Neural crest cell (in vitro differentiated cells): ENCODE measurements at places on chromosomes 1 and 21. TPM values are rescaled to one million over a fixed set of nuclear protein-coding genes. Genes with fewer than 3 reads are reported as not detected.

DNA sequence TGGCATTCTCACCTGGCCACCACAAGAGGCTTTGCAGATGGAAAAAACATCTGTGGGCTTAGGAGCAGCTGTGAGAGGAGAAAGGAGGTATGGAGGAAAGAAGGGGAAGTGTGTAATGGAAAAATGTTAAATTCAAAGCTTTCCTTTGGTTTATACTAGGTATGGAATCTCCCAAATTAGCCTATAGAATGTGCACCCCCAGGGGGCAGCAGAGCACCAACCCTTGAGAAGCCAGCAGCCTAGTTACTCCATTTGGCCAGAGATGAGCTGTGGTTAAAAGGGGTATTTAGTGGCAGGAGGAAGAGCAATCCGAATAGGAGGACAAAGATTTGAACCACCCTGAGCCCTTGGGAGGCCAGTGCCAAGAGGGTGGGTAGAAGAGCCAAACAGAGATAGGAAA is 97.5 kb upstream of the CTTNBP2NL start:
- peak; percentile 43 for DNase-seq

DNA sequence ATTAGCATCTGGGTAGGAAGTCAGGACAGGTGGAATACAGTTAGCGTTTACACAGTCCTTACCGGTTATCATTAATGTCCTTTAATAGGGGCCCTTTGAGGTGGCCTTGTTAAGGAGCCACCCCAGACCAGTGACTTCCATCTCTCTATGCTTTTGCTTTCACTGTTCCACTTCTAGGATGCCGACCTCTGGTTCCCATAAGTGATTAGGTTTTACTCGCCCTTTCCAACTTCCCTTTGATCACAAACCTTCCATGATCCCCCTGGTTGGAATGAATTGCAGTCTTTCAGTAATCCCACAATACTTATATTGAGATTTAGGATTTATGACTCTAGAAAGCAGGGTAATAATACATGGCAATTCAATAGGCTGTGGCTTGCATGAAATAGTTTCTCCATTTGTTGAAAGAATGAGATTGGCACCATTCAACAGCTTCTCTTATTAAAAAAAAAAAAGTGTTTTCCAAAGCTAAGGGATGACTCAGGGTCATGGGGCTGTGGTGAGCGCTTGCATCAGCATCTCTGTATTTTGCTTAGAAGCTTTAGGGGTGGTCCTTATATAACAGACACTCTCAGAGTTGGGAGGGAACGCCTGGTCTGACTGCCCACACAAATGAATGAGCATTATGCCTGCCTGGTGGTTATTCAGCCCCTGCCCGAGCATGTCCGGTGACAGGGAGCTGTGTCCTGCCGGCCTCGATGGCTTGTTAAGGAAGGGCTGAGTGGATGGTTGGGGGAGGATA is 110.5 kb downstream of the CNIH3 start:
- no peak for DNase-seq

- DNase-seq: no peak
Observed at GRCh38 chr1:81706650-81707435, 93.9 kb upstream of the ADGRL2 start.

DNA sequence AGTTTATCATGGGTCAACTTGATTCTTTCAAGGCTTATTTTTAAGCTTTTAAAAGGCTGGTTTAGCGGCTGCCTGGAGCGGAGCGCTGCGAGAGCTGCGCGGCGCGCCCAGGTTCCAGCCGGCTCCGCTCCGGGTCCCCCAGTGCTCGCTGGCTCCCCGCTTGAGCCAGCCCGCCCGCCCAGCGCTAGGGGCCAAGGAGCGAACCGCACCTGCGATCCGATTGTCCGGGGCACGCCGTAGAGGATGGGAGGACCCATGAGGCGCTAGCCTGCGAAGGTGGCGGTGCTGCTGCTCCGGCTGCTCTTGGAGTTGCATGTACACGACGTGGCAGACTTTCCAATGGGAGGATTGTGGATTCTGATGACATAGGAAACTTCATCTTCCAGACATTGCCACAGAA is 9.9 kb upstream of the CFHR4 start:
- peak; percentile 2 for DNase-seq

DNA sequence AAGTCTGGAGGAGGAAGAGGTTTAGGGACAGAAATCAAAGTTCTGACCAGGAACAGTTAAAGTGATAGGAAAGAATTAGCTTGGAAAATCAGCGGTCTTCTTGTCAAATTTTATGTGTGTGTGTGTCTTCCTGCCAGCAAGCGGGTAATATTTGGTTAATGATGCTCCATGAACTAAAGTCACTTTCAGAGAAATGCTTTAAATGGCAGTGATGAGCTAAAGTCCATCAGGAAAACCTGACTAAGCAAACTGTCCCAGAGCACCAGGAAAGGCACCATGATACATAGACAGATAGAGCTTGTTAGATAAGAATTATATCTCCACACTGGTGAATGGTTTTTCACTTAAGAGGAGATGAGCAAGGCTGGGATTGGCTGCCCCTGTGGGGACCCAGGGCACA is 10.0 kb upstream of the CDC14A start:
- DNase-seq: no peak

DNA sequence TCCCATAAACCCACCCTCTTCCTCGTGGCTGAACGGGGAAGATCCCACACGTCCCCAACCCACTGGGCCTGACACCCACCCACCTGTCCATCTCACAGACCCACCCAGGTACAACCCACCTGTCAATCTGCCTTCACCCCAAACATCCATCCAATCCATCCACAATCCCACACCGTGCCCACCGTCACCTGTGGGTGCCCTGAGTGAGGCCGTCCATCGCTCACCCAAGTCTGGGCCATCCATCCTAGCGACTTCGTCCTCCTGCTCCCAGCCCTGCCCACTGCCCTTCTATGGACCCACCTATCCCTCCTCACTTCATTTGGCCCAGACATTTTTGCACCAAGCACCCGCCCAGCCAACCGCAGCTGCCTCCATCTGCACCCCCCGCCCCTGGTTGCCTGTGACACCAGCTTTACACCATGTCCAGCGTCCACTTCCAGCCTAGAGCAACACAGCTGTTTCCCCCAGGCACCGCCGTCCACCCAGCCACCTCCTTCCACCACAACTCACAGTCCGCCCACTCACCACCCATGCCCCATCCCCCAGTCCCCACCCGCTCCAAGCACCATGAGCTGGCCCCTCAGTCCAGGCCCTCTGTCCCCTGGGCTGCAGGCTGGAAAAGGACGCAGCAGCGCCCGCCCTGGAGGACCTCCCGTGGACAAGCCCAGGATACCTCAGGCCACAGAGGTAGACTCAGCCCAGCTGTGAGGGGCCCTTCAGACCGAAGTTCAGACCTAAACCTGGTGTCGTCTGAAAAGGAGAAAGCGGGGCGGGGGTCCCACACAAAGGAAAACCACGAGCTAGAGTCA is 7.7 kb downstream of the TTLL10 start:
- no peak for DNase-seq

DNA sequence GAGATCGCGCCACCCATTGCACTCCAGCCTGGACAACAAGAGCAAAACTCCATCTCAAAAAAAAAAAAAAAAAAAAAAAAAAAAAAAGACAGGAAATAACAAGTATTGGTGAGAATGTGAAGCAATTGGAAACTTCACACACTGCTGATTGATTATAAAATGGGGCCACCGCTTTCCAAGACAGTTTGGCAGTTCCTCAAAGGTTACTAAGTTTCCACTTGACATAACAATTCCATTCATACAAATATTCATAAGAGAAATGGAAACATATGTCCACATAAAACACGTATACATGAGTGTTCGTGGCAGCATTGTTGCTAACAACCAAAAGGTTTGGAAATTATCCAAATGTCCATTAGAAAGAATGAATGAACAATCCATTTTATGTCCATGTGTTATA is 26.3 kb downstream of the USP24 start:
- no peak for DNase-seq

DNA sequence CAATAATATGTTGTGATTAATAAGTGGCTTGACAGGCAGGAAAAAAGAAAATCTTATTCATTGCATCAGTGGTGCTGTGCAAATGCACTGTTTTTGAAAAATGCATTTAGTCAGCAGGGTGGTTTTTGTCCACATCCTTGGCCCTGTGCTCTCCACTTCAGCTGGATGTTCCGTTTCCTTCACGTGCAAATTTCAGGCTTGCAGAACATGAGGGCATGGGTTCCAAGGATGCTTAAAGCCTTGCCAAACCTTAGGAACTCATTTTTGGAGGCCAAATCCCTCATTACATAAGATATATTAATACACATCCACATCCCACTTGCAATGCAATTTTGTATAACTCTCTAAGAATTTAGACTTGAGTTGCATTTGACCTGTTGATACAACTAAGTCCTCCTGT is 410.1 kb downstream of the PRDM2 start:
- DNase-seq: no peak

GRCh38 chr1:31180338-31180737 is 59.3 kb downstream of the NKAIN1 start:
- no peak for DNase-seq

DNA sequence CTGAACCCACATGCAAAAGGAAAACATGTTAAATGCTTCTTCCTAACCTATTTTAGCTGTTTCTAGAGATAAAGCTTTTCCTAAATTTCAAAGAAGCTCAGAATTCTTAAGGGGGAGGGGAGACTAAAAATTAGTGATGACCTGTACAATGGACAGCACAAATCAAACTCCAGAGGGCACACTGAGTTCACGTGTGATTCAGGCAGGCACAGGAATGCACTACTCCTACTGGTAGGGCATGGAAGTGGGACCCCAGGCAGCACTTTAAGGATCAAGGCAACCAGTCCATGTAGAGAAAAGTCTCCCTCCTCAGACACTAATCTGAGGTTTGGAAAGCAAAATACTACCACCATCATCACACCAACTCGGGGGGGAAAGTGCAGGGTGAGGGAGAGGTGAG is 31.3 kb upstream of the CLCA4 start:
- DNase-seq: no peak

- DNase-seq: no peak
Observed at GRCh38 chr1:28577738-28578536, 14.1 kb upstream of the RAB42 start.

- peak; percentile 77 for DNase-seq
Observed at GRCh38 chr1:38046884-38047602, 450 bp upstream of the POU3F1 start.

- DNase-seq: no peak
Observed at GRCh38 chr1:168252204-168252733, 26.5 kb downstream of the SFT2D2 start.

GRCh38 chr1:244050014-244050834 is 859 bp upstream of the ZBTB18 start:
- DNase-seq: no peak

GRCh38 chr1:114462341-114462740 is 48.7 kb downstream of the TRIM33 start:
- no peak for DNase-seq

- no peak for DNase-seq
Observed at GRCh38 chr21:42200906-42201614, 17.9 kb upstream of the ABCG1 start.

GRCh38 chr1:23673086-23673813 is 18.4 kb upstream of the RPL11 start:
- peak; percentile 37 for DNase-seq

GRCh38 chr1:88237058-88237457 is 447.0 kb upstream of the PKN2 start:
- DNase-seq: no peak

DNA sequence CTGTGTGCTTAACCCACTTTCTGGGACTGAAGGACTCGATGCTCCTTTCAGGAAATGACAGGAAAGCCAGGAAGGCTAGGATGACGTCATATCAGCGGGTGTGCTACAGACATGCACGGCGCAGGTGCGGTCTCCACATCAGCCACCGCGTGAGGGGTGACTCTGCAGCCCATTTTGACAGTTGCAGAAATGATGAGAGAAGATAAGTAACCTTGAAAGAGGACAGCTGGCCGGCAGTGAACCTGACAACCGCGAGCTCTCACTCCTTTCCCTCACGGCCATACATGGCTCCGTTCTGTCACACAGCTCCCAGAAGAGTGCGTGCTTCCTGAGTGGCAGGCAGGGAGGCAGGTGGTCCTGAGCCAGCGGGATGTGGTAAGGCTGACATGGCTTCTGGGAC is 1.7 kb upstream of the KRTAP10-5 start:
- no peak for DNase-seq

- no peak for DNase-seq
Observed at GRCh38 chr1:195766709-195767108, 841.5 kb downstream of the KCNT2 start.

- no peak for DNase-seq
Observed at GRCh38 chr1:224733027-224733911, 117.2 kb downstream of the CNIH3 start.

DNA sequence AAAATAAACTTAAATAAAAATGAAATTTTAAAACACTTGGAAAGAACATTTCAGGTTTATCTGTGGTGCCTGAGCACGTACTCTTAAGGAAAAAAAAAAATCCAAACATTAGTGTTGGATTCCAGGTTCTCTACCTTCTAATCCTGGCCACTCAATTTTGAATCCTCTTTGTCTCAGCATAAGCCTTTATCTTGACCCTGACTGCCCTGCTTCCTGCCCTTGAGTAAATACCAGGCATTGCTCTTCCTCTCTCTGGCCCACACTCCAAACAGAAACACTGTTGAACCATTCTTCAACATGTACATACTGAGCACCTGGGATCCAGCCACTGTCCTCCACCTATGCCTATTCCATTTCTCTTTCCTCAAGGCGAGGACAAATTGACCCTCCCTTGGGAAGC is 11.4 kb upstream of the VANGL1 start:
- DNase-seq: no peak

GRCh38 chr1:202249436-202249835 is 55.8 kb downstream of the LGR6 start:
- no peak for DNase-seq

GRCh38 chr21:25916226-25916625 is 181.5 kb downstream of the GABPA start:
- no peak for DNase-seq

DNA sequence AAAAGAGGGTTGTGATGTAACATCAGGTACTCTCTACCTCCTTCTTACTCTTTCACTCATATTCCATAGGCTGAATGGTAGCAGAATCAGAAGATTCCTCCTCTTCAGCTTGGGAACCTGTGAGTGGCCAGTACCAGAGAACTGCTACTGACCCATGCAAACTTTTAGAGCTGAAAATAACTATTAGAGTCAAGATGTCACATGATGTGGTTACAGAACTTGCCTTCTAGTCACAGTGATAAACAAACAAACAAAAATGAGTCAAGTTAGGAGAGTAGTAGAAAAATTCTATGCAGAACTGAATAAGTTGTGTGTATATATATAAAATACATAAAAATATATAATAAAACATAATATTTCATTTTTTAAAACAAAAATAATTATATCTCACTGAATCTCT is 47.6 kb upstream of the RGS1 start:
- no peak for DNase-seq

Gene SPRR2G
- total RNA-seq: not detected in 2 replicates

Gene CD1E
- total RNA-seq: not detected in 2 replicates

Gene PCSK9
- total RNA-seq: 23.7 and 24.1 TPM in 2 replicates

Gene LRRC52
- total RNA-seq: not detected in 2 replicates

Gene SPRR1A
- total RNA-seq: not detected in 2 replicates

Gene KCNN3
- total RNA-seq: 0.84 and 1.1 TPM in 2 replicates

Gene ELAVL4
- 0.77 and 1.7 TPM in 2 replicates for total RNA-seq

Gene MYBPH
- total RNA-seq: not detected in 2 replicates

Gene C1orf21
- 29.8 and 32.5 TPM in 2 replicates for total RNA-seq

Gene CFHR3
- total RNA-seq: 0.82 and 0.86 TPM in 2 replicates

Gene ZSCAN20
- total RNA-seq: 6.9 and 7.0 TPM in 2 replicates

Gene RGSL1
- not detected in 2 replicates for total RNA-seq

Gene SPRR2E
- total RNA-seq: not detected in 2 replicates

Gene LEMD1
- 10.2 and 10.7 TPM in 2 replicates for total RNA-seq

Gene SV2A
- 48.4 and 49.5 TPM in 2 replicates for total RNA-seq

Gene KDF1
- total RNA-seq: not detected in 2 replicates

Gene CGN
- 6.7 and 7.2 TPM in 2 replicates for total RNA-seq

Gene PRDX6
- 230 and 234 TPM in 2 replicates for total RNA-seq
